ENCODE measurements at places on chromosomes 2 and 18.

- no peak for DNase-seq
Observed at GRCh38 chr2:81299841-81300240, 995.3 kb upstream of the LRRTM1 start.

GRCh38 chr2:220282236-220282635 lies 654.8 kb downstream of the SLC4A3 start:
- DNase-seq = no peak

- no peak for DNase-seq
Observed at GRCh38 chr18:37527395-37527794, 38.2 kb downstream of the CELF4 start.

- DNase-seq = no peak
Observed at GRCh38 chr2:196823750-196824522, 14.8 kb upstream of the C2orf66 start.

DNA sequence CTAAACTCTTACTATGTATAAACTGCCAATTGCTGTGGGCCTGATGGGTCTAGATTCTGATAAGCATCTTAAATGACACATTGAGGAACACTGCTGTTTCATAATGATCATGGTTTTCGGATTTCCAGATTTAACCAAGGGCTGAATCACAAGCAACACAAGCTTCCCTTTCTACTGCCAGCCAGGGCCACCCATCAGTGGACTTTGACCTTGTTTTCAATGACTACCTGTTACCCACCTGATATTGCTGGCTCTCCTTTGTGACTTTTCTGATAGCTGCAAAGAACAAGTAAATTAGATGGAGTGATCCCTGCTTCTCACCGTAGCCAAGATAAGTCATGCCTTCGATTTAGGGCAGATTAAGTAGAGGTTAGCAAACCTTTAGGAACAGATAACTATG lies 259.0 kb downstream of the PAX3 start:
- no peak for DNase-seq

DNA sequence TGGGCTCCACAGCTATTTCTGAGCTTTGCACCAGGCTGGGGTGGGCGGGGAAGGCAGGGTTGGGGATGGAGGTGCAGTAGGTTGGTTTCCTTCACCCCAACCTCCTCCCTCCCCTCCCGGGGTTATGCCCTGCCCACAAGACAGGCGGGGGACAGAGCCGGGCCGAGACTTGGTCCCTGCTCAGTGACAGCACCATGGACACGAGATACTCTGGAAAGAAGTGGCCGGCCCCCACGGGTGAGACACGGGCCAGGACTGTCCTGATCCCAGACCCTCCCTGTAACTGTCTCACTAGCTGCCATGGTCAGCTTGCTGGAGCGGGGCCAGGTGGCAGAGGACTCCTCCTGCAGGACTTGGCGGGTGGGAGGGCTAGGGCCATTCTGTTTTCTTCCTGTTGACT lies 59.7 kb downstream of the DYSF start:
- no peak for DNase-seq

GRCh38 chr18:56977309-56977708 lies 169.6 kb upstream of the BOD1L2 start:
- DNase-seq = no peak

- no peak for DNase-seq
Observed at GRCh38 chr2:191601060-191601459, 76.9 kb upstream of the NABP1 start.

- no peak for DNase-seq
Observed at GRCh38 chr18:63348508-63349136, 18.4 kb downstream of the KDSR start.

DNA sequence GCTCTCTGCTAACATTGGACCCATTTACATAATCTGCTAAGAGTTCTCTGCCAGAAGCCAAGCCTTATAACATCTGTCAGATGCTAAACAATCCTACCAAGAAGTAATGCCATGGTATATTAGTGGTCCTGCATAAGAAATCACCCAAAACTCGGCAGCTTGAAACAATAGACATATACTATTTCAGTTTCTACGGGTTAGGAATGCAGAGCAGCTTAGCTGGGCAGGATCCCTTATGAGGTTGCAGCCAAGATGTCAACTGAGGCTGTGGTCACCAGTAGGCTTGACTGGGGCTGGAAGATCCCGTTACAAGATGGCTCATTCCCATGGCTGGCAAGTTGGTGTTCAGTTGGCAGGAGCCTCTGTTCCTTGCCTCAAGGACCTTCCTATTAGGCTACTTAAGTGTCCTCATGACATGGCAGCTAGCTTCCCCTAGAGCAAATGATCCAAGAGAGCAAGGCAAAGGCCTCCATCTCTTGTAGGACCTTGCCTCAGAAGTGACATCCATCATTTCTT lies 25.1 kb upstream of the SOS1 start:
- DNase-seq = no peak

- DNase-seq = no peak
Observed at GRCh38 chr18:48937869-48938750, 12.7 kb downstream of the SMAD7 start.

GRCh38 chr2:29615841-29616240 lies 305.5 kb downstream of the ALK start:
- no peak for DNase-seq

DNA sequence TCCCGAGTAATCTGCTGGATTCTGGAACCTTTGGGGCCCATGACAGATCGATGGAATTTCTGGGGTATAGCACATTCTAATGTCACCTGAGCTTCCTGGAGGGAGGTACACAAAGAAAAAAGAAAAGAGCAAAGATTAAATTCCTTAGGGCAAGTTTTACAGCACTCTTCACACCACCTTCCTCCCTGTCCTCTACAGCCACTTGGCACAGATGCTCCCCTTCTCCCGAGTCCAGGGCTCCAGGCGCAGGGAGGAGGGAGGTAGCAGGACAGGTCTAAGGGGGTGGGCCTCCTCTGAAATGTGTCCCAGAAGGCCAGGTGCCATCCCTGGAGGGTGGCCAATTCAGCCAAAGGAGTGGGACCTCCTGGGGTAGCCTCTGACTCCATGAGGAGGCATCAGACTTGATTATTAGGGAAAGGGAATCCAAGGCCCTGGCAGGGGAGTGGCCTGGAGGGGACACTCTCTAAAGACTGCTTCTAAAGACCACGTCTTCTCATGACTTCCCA lies 50.3 kb downstream of the ANO7 start:
- DNase-seq = no peak

DNA sequence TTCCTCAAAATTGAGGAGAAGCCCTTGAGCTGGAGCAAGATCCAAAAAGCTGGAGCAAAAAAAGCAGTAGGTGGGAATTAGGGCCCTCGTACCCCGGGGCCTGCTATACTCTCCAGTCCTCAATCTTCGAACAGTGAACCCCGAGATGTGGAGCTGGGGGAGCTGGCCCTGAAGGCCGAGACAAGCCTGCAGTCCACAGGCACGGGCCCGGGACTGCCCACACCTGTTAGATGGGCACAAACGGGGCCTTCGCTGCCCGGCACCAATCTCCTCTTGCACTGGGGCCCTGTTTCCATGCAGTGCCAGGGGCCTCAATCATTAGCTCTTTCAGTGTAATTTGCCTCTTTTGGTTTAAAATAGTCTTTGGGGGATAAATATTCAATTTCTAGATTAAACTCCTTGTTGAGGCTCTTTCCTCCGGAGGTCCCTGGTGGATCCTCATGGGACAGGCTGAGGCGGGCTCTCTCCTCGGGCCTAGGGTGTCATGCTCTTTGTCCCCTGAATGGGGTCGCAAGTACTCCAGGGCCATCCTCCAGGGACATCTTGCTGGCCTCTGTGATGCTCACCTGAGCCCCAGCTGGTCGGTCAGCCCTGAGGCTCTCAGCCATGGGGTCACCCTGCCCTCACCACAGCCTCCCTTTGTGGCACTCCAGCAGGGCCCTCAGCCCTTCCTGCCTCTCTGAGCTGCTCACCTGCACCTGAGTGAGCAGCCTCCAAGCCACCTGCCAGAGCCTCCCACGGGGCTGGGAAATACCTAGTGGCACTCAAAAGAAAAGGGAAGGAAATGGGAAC lies 223.6 kb downstream of the ALPK2 start:
- DNase-seq = no peak

DNA sequence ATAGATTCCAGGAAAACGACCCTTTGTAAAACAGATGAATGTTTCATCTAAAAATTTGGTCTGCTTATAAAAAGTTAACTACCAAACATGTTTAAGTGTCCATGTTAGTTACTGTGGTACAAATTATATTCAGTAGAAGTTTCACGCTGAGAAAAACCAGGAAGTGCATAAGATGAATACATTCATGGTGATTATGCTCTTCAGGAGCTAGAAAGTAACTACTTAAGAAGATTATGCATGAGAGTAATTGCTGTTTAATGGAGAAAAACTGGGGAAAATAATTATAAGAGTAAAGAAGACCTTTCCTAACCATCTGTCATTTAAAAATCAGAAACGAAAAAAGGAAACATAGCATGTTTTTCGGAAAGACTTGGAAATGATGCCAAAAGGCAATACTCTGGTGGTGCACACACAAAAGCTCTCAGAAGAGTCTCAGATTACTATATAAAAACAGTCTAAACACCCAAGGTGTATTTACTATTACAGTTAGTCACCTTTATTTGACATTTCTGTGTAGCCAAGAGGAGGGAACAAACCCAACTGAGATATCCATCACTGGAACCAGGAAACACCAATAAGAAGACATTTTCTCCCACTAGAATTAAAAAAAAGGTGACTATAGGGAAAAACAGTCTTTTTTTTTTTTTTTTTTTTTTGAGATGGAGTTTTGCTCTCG lies 38.8 kb upstream of the METTL21A start:
- no peak for DNase-seq

- no peak for DNase-seq
Observed at GRCh38 chr2:98461498-98462049, 16.9 kb downstream of the INPP4A start.

DNA sequence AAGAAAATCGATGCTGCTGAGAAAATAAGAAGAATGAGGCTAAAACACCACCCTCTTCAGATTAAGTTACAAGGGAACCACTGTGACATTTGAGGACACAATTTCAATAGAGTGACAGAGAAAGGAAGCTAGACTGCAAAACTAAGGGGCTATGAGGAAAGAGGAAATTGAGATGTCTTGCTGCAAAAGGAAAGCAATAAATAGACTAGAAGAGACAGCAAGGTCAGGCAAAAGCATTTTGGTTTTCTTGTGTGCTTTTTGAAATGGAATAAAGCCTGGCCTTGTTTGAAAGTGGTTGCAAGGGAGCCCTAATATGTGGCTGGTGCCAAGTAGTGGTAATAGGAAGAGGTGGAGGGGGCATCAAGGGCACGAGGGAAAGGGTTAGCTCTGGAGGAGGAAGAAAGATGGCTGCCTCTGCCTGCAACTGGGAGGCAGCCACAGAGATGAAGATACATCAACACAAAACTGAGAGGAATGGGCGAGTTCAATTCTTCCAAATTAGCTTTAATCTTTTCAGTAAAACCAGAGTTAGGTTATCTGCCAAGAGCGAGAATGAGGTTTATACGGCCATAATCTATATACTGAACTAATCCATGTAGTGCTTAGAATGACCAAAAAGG lies 1.2 kb upstream of the MRO start:
- no peak for DNase-seq

DNA sequence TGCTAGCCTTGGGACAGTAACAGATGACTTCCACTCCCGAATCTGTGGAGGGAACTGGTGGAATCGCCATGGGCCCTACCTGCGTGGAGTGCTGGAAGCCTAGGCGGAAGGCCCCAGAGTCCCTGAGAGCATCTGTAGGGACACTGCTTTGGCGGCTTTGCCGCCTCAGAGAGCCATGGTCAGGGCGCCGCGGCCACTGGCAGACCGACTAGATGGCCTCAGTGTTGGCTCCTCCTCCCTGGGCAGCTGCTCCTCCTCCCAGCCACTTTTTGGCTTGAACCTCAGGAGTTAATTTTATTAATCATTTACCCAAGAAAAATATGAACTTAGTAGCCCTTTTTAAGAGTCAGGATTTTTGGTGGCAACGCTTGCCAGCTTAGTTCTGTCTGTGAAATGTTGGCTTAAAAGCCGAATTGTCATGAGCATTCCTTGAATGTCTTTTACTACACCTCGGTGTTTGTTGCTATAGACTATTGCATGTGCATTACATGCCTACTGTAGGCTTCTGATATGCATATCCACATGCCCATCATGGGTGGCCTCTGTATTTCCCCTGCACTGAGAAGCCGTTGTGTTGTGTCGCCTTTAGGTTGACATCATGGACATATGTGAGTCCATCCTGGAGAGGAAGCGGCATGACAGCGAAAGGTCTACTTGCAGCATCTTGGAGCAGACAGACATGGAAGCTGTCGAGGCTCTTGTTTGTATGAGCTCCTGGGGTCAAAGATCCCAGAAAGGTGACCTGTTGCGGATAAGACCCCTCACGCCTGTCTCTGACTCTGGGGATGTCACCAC lies 2.4 kb downstream of the KLF11 start:
- DNase-seq = no peak

DNA sequence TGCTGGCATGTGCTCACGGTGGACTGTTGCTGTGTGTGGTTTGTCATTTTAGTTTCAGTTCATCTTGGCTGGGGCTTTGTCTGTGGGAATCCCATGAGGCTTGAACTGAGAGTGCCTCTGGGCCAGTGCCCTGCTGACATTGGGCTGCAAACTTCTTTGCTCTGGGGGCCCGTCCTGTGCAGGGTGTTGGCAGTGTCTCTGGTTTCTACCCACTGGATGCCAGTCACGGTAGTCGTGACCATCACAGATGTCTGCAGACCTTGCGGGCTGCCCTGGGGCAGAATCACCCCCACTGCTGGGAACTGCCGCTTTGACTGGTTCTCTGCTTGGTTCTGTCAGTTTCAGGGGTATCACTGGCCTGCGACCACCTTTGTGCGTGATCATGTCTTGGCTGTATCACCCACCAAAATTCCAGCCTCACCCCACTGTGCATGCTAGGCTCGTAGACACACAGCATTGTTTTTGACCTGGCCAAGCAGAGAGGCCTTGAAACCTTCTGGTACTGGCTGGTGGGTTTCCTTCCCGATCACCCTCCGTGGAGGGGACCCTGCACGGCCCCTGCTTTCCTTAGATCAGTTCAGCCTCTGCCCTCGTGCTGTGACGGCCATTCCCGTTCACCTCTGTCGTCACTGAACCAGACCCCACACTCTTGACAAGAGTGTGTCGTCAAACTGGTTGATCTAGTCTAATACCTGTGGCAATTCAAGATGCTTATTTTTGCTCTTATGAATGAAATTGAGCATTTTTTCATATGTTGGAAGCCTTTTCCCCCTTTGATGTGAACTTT lies 57.6 kb downstream of the KCNG2 start:
- DNase-seq = no peak

- DNase-seq = no peak
Observed at GRCh38 chr18:23723121-23723520, 33.9 kb downstream of the LAMA3 start.

DNA sequence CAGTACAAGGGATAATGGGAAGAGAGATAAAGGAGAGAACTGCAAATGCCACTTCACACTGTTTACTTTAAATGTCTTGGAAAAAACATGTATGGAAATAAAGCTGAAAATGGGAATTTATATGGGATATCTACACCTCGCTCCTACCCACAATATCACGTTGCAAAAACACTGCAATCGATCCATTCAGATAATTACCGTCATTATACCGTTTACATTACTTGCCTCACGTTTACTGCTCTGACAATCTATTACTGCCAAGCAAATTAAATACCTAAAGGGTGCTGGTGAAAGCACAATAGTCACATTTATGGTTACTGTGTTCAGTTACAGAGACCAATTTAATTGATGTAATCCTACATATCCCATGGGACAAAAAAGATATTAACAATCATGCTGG lies 214.7 kb upstream of the LYPD1 start:
- no peak for DNase-seq

GRCh38 chr2:233462826-233463470 lies 103.6 kb downstream of the USP40 start:
- DNase-seq = no peak

- no peak for DNase-seq
Observed at GRCh38 chr2:46273225-46273863, 23.9 kb upstream of the EPAS1 start.

Measured in amygdala (tissue), 56 donors.